ENCODE measurements at places on chromosomes 11 and 22.

DNA sequence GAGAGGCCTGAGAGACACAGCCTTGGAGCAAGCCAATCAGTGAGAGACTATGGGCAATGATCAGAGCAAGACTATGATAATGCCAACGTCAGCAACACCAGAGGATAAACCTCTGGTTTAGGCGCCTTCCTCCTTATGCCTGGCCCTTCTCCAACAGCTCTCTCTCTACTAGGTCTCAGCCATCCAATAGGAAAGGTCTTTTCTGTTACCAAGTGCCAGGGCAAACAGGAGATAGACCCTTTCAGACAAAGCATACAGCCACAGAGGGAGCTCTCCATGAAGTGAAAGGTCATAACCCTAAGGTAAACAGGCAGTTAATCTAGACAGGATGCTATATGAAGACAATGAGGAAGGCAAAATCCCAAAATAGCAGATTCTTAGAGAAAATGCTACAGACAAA is 9.5 kb downstream of the STK33 start:
- DNase-seq = no peak

GRCh38 chr11:64659417-64660144 is 63.4 kb downstream of the NRXN2 start:
- DNase-seq = no peak

DNA sequence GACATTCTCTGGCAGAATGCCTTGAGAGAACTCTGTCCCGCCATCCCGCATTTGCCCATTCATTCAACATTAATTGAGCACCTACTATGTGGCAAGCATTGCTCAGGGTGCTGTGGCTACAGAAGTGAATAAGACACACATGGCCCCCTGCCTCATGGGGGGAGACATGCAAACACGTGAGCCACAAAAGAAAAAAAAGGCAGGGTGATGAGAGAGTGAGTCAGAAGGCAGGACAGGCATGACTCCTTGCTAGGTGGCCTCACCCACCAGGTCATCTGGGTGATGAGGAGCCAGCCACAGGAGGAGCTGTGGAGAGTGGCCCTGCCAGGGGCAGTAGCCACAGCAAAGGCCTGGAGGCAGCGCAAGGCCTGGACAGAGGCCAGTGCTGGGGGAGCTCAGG is 4.9 kb downstream of the CHRM4 start:
- no peak for DNase-seq

- no peak for DNase-seq
Measured at GRCh38 chr11:76850130-76850529, 10.6 kb upstream of the ACER3 start.

DNA sequence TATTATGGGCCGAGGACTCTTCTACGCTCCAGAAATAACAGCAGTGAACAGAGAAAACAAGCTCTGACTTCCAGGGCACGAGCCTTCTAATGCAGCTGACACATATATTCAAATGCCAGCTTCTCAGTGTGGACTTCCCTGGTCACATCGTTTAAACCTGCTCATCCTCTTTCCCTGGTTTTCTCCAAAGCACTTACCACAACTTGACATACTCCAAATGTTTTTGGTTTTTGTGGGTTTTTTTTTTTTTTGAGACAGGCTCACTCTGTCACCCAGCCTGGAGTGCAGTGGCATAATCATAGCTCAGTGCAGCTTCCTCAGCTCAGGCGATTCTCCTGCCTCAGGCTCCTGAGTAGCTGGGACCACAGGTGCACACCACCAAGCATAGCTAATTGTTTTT is 105.5 kb downstream of the MICAL3 start:
- DNase-seq = no peak

GRCh38 chr11:14330881-14331280 is 28.1 kb downstream of the RRAS2 start:
- no peak for DNase-seq

DNA sequence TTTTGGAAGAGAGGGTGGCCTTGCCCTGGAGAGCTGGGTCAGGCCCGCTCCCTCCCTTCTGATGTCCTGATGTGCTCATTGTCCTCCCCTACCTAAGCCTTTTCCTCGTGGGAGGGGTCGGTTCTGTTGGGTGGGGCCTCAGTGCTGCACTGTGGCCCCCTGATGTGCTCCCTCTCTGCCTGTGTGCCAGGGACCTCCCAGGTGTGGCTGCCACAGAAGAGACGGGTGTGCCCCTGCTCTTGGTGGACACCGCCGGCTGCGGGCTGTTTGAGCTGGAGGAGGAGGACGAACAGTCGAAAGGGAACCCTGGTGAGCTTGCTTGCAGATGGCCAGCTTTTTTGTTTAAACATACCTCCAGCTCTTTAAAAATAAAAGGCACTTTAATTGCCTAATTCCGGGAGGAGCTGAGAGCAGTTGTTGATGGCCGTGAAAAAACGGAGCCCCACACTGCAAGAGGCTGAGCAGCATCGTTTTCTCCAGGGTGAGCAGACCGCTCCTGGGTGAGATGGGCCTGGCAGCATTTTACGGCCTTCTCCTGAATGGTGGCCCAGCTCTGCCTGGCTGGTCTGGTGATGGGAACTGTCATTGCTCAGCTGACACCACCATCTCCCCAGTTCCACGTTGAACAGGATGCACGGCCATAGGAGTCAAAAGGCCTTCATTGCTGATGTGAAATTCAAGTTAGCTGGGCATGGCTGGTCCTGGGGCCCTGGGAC is 30.1 kb downstream of the IGHMBP2 start:
- no peak for DNase-seq

DNA sequence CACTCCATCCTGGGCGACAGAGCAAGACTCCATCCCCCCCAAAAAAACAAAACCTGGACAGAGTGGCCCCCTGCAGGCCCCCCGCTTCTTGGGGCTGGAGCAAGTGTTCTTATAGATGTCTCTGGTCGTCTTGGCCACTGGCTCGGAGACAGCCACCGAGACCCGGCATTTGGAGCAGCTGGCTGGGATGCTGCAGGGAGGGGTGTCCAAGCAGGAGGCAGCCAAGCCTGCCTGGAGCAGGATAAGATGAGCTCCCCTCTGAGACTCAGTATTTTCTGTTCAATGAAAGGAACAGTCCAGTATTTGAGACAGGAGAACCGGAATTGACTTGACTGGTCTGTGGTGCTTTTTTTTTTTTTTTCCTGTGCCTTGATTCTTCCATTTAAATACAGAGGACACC is 44.5 kb downstream of the BCR start:
- DNase-seq = no peak

GRCh38 chr11:14819596-14819995 is 72.4 kb downstream of the CYP2R1 start:
- no peak for DNase-seq

GRCh38 chr11:95524314-95525036 is 265.1 kb downstream of the FAM76B start:
- DNase-seq = no peak

GRCh38 chr11:12043959-12044791 is 35.7 kb upstream of the DKK3 start:
- DNase-seq = peak; percentile 39

DNA sequence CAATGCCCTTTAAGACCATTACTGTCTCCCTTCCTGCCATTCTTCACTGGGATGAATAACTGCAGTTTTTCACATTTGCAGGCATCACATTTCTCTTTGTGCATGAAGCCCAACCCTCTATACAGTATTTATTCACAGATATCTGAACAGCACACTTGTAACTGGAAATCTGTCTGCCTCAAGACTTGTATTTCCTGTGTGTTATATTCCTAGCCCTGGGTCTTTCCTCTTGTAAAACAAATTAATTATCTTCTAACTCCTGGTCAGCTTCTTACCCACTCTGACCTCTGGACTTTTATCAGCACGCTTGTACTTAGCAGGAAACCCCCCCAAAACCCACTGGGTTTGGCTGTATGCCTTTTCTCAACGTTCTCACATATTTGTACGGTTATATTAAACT is 2.0 kb downstream of the CSRP3 start:
- DNase-seq = no peak

GRCh38 chr11:15783619-15784018 is 572.7 kb downstream of the SOX6 start:
- DNase-seq = no peak

DNA sequence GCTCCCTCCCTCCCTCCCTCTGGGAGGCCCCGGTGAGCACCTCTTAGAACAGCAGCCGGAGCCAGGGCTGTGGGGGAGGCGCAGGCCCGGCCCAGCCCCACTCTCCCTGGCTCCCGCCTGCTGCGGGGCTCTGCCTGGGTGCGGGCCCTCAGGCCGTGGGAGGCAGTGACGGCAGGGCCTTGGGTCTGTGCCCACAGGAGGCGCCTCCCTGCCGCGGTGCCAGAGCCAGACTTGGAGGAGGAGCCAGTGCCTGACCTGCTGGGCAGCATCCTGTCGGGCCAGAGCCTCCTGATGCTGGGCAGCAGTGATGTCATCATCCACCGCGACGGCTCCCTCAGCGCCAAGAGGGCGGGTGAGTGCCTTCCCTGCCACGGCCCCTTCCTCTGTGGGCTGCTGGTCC is 9.5 kb downstream of the IRF7 start:
- DNase-seq = no peak

DNA sequence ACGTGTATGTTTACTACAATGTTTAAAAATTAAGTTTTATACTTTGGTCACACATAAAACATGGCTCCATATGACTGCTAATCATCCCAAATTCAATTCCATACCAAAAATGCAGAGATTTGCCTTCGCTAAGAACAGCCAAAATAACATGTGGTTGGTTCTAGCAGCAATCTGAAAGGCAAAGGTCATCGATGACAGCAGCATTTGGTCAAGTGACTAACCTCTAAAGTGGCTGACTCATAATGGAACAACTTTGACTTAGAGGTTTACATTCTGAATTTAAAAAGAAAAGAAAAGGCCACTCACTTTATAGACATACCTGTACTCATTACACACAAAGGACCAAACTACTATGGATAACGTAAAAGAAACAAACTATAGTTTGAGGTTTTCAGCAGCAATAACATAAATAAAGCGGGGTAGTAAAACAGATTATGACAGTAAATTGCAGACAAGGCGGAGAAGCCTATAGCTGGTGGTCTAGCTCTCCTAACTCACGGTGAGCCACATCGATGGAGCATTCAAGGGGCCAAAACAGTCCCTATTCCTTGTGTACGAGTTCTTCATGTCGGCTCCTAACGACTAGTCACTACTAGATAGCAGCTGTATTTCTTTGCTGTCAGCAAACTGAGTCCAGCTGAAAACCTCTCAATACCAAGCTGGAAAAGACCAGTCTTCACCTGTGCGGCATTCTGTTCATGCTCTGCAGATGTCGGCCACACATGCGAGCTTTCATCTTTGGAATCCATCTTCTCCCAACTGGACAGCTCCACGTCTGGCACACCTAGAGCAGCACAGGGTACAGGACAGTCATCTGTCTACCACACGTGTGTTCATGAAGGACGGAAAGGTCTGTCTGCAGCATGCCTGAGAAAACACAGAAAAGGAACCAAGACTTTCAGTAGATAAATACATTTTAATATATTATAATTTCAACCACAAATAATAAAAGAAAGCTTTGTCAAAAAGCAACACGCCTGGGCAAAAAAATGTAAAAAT is 42.1 kb downstream of the PRDM10 start:
- no peak for DNase-seq

DNA sequence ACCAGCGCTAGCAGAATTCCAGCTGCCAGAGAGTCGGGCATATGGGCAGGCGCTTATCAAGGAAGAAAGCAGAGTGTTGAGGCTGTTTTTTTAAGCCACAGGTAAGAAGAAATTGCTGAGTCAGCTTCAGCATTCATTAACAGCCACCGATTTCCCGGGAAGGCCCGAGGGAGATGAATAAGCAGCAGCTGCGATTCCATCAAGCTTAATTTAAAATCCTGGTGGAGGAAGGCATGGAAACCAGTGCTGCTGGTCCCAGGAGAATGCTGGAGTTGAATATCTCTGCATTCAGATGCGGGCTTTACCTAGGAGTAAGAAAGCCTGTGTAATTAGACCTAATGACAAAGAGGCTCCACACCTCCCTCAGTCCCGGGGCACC is 168.8 kb downstream of the BRD1 start:
- DNase-seq = no peak

- DNase-seq = no peak
Measured at GRCh38 chr11:61080986-61081590, 21.2 kb upstream of the CD5 start.

GRCh38 chr11:60482361-60482760 is 10.2 kb upstream of the MS4A12 start:
- no peak for DNase-seq

- DNase-seq = no peak
Measured at GRCh38 chr11:70243912-70244652, 26.4 kb upstream of the PPFIA1 start.

DNA sequence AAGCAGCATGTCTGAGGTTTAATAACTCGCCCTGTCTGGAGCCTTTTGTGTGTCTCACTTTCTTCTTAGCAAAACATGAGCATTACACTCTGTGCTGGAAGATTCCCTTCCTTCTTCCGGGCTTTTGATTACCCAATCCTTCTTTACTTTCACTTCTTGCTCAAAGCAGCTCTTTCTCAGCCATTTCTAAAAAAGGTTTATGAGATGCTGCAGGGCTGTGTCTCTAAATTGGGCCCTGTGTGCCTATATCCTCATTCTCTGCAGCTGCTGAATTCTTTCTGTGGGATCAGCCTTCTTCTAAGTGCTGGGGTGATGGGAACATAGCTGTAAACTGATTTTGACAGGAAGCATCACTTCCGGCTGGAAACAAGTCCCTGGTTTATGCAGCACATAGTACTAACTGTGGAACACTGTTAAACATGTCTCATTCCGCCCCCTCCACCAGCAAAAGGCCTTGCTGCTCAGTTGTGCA is 71.8 kb downstream of the PIWIL4 start:
- DNase-seq = no peak

- no peak for DNase-seq
Measured at GRCh38 chr11:73342633-73343032, 33.6 kb upstream of the RELT start.

DNA sequence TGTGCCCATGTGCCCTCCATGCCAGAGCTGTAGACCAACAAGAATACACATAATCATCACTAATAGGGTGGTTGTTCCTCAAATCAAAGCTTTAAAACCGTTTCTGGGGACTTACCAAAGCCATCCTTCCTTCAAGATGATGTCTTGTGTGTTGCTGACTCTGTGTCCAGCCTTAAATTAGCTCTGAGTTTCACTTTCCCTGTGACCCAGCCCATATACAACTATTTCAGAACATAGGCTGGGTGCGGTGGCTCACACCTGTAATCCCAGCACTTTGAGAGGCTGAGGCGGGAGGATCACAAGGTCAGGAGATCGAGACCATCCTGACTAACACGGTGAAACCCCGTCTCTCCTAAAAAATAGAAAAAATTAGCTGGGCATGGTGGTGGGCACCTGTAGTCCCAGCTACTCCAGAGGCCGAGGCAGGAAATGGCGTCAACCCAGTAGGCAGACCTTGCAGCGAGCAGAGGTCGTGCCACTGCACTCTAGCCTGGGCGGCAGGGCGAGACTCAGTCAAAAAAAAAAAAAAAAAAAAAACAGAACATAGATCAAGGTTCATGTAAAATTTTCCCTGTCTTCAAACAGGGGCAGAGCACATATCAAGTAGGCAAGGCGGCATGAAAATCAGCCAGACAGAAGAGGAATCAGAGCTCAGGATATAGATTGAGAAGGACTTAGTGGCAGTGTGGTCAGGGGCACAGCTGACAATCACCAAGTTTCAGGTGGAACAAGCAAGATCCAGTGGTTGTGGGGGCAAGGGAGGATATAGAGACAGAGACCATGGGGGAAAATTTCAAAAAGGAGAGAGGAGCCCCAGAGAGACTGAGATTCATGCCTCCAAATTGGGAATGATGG is at the start of gene PLAAT2:
Gene PLAAT2 (minus strand): TSS at position 179 of the 855 bp plus-strand sequence. CDS start 55 bp downstream, at position 124.
- DNase-seq = no peak

- no peak for DNase-seq
Measured at GRCh38 chr11:15621565-15621964, 506.8 kb downstream of the INSC start.

All from stimulated activated CD8-positive, alpha-beta memory T cell treated with anti-CD3 and anti-CD28 coated beads, Interleukin-15, amount 100 ng/mL, for 1 hour (primary cell).